GM10248 (cell line): ENCODE measurements at places on chromosomes 12 and 14.

DNA sequence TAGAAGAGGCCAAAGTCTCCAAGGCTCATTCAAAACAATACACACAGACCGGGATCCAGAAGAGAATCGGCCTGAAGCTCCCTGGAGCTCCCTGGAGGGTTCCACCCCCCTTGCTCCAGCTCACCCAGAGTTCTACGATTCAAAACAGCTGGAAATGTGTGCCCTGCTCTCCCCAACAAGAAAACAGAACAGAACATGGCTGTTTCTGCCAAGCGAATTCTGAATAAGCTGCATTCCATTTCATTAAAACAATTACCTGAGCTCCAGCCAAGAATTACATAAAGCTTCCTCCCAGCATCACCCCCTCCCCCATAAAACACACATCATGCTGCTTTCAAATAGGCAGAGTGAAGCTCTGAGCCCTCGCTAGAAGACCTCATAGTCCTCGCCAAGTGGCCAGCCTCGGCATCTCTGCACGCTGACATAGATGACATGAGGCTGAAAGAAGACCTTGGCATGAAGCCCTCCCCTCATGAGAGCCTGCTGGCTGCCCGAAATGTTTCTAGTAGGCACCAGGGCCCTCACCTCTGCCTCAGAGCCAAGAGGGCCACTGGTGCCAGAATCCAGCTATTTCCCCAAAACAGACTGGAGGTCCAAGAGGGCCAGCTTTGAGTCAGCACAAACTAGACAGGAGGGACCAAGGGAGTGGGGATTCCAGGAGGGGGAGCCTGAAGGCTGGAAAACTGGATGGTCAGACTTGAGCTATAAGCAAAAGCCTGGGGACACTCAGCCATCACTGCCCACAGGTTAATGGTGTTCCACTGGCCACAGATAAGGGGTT is 8.3 kb downstream of the PXN start:
- DNase-seq: no peak

DNA sequence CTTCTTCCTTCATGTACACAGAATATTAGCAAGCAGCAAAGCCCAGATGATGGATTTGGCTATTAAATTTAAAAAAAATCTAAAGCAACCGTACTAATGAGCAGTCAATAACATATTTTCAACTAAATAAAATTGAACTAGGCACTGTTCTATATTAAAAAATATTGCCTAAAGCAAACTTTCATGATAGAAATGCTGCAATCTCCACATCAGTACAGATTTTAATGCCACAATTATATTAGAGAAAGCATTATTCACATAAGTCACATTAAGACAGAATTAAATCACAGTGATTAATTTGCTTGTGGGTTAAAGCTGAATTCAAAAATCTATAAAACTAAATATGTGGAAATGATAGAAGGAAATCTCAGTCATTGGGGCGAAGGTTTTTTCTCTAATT is 200.7 kb downstream of the KCNH5 start:
- DNase-seq: no peak

GRCh38 chr14:90831821-90832220 is 15.6 kb upstream of the TTC7B start:
- DNase-seq: no peak

DNA sequence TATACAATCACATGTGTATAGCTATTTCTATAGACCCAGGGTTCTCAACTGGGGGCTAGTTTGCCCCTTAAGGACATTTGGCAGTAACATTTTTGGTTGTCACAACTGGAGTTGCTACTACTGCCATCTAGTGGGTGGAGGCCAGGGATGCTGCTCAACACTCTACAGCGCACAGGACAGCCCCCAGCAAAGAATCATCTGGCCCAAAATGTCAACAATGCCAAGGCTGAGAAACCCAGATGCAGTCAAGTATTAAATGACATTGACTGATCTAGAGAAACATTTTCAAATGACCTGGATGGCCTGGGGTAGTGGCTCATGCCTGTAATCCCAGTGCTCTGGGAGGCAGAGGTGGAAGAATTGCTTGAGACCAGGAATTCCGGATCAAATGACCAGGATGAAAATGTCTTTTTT is 5.8 kb downstream of the WSB2 start:
- peak; percentile 49 for DNase-seq

- no peak for DNase-seq
Measured at GRCh38 chr14:89912667-89913211, 41.8 kb downstream of the EFCAB11 start.

DNA sequence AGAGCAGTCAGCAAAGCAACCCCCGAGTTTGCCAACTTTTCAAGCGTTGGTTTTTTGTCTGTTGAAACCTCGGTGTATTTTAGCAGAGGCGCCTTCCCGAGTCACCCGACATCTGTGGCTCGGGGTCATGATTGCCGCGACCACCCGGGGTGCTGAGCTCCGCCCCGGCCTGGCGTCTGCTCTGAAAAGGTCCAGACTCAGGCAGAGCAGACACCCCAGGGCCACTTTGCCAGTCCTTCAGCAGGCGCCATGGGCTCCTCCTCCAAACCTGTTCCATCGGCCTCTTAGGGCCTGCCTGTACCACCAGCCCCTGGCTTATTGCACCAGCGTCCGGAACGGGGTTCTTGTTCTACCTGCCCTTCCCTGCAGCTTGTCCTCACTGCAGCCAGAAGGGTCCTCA is 19.1 kb downstream of the ANKRD9 start:
- no peak for DNase-seq

- no peak for DNase-seq
Measured at GRCh38 chr14:106883218-106883692, 1356.9 kb downstream of the TMEM121 start.

DNA sequence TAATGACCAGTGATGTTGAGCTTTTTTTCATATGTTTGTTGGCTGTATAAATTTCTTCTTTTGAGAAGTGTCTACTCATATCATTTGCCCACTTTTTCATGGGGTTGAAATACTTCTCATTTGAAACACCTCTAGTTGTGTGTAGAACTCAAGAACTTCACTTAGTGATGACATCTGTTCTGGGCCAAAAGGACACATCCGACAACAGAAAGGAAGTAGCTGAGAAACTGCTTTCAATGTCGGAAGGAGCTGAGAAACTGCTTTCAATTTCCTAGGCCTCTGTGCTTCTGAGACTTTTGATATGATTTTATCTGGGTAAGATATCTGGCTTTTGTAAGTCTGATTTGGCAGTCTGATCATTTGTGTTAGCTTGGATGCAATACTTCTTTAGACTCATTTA is 635.3 kb downstream of the TMTC2 start:
- DNase-seq: no peak

GRCh38 chr12:75478116-75478794 is 2.3 kb upstream of the GLIPR1 start:
- no peak for DNase-seq

DNA sequence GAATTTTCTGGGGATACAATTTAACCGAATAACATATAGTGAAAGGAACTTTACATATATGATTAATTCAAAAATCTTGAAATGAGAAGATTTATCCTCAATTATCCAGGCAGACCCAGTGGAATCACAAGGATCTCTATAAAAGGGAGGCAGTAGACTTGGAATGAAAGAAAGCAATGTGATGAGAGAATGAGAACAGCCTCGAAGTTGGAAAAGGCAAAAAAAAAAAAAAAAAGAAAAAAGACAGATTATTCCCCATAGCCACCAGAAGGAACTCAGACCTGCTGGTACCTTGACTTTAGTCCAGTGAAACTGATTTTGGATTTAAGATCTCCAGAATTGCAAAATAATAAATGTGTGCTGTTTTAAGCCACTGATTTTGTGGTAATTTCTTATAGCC is 416.3 kb upstream of the OR4E1 start:
- no peak for DNase-seq

DNA sequence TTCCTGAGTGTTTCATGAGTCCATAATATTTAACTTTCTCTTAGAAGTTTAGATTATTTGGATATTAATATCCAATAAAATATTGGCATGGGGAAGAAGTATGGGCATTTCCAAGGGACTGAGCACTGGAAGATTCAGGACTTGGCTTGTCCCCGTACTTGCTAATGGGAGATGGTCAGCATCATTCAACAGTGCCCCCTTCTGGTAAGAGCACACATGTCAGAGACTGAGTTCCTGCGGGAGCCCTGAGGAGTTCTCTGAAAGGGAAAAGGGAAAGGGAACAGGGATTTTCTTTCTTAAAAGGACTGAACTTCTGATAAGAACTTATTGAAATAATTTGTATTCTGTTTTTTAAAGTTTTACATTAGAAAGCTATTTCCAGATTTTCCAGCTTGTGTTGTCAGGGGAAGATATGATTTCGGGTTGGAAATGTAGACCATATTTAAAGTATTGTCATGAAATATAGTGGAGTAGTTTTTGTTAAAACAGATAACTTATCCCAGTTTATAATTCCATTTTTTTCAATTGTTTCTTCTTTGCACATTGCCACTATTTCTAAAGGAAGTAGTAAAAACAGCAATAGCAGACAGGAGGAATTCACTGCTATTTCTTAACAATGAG is 59.8 kb upstream of the C12orf71 start:
- peak; percentile 50 for DNase-seq

GRCh38 chr12:49019443-49020324 is 1.1 kb upstream of the PRKAG1 start:
- DNase-seq: peak; percentile 70

GRCh38 chr12:38144601-38145436 is 171.8 kb upstream of the ALG10B start:
- DNase-seq: no peak

- no peak for DNase-seq
Measured at GRCh38 chr14:58560208-58560607, 77.6 kb upstream of the DACT1 start.

GRCh38 chr12:124938108-124938507 is 23.7 kb upstream of the UBC start:
- DNase-seq: no peak

GRCh38 chr14:80768646-80769045 is 172.9 kb downstream of the CEP128 start:
- no peak for DNase-seq

- DNase-seq: no peak
Measured at GRCh38 chr12:131095826-131096680, 142.3 kb downstream of the ADGRD1 start.

DNA sequence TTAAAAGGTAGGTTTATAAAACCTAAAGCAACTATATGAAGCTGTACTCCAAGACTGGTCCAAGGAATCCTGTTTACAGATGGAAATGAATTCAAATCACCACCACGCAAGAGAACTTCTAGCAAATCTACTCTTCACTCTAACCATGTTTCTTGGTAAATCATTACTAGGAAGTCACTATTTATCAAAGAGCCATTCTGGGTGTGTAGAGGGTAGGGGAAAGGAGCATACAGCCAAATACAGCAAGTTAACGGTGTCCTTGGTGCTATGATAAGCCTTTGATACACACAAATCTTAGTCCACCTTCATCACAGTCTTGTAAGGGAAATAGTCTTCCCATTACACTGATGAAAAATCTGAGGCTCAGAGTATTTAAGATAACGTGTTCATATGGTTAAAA is 16.8 kb downstream of the NIN start:
- no peak for DNase-seq

DNA sequence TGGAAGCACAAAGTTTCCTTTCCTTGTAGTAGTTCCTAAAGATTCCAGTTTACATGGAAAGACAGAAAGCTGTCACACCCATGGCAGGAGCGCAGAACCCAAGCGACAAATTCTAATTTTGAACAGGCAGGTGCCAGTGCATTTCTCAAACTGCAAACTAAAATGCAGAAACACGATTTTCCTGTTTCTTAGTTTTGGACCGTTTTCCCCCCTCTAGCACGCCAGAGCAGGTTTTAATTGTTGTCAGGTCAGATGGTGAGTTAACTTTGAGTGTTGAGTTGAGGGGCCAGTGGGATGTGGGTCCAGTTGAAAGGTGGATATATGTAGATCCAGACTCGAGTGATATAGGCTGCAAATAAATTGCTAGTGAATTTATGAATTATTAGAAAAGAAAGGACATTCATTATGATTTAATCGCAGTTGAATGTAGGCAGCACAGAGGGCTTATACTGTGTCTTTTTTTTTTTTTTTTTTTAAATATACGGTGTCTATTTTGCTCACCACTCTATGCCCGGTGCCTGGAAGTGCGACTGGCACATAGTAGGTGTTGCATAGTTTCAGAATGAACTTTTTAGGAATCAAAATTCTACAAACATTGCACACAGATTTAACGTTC is 909 bp upstream of the ETFBKMT start:
- no peak for DNase-seq

DNA sequence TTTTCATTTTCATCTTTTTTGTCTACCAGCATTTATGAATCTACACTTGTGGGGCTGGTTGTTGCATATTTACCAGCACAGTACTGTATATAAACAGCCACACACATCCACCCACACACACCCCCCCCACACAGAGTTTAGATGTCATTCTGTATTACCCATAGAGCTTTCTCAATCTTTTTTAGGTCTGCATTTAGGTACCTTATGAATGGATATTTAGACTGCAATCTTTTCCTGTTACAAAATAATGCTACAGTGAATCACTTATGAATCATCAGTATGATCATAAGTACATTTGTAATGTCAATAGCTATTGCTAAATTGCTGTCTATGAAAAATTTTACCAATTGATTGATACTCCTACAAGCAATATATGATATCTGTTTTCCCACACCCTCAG is 67.3 kb upstream of the STK38L start:
- no peak for DNase-seq

- DNase-seq: no peak
Measured at GRCh38 chr12:46356655-46357437, 15.7 kb downstream of the SLC38A2 start.

- no peak for DNase-seq
Measured at GRCh38 chr14:51929910-51930682, 59.2 kb upstream of the RTRAF start.

- DNase-seq: no peak
Measured at GRCh38 chr12:27802511-27802910, 22.5 kb upstream of the MANSC4 start.

DNA sequence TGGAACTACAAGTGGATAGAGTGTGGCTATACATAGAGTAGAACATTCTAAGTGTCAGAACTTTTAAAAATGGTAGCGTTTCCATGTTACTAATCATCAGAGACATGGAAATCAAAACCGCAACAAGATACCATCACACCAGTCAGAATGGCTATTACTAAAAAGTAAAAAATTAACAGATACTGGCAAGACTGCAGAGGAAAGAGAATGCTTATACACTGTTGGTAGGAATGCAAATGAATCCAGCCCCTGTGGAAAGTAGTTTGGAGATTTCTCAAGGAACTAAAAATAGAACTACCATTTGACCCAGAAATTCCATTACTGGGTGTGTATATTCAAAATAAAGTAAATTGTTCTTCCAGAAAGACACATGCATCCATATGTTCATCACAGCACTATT is 518.6 kb downstream of the NELL2 start:
- DNase-seq: no peak

DNA sequence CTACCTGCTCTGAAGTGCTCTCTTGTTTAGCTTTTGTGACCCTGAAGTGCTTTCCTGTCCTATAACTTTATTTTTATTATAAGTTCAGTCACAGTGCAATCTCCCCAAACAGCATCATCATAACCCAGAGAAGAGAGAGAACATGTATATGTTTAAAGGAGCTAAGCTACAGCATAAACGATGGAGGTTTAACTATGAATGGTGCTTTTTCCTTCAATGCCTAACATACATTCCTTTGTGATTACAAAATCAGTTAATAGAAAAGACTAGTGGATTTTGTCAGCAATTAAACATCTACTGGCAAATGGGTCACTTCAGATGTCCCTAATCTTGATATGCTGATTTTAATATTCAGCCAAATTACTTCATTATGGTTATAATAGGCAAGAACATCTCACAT is 46.4 kb downstream of the ZFYVE21 start:
- no peak for DNase-seq
